ENCODE measurements at places on chromosomes 4 and X.

- DNase-seq, result no peak
Observed at GRCh38 chrX:34371754-34372153, 239.6 kb upstream of the FAM47A start.

- no peak for DNase-seq
Observed at GRCh38 chr4:150952167-150952845, 62.8 kb downstream of the LRBA start.

GRCh38 chr4:150252741-150253140, 174.5 kb downstream of the DCLK2 start:
- DNase-seq, result no peak

GRCh38 chr4:127783955-127784770, 2.0 kb downstream of the HSPA4L start:
- DNase-seq, result no peak

DNA sequence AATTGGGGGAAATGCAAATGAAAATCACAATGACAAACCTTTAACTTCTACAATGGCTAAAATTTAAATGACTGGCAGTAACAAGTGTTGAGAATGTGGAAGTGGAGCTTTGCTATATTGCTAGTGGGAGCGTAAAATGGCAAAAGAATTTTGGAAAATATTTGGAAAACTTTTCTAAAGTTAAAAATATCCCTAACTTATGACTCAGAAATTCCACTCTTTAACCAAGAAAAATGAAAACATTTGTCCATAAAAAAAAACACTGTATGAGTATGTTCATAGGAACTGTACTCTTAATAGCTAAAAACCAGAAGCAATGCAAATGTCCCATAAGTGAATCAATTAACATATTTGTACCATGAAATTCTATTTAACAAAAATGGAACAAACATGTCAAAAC, 3.6 kb downstream of the TBCK start:
- DNase-seq, result no peak

DNA sequence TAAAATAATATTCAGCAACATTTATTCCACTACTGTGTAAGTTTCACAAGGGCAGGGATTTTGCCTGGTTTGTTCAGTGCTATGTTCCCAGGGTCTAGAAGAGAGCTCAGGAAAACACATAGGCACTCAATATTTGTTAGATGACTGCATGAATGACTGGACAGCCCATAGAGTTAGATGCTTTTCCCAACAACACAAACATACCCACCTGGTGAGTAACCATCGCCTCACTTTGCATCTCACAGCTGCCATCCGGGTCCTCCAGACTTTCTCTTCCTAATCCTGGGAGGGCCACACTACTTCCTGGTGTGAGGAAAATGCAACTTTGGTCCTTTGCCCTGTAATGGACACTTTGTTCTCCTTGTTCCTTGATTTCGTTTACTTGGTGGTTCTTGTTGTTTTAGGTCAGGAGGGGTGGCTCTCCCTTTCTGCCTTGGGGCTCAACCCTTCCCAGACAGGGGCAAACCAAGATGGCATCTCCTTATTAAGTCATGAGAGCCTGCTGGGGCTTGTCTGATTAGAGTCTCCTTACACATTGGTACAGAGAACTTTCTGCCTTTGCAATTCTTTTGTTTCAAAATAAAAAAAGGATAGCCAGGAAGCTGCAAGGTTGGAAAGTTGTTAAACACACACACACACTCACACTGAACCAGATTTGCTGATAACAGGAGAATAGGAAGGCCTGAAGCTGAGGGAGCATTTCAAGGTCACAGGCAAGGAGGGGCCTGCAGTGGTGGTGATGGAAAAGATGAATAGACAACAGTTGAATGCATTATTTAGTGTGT, 190.6 kb downstream of the MID1IP1 start:
- no peak for DNase-seq

DNA sequence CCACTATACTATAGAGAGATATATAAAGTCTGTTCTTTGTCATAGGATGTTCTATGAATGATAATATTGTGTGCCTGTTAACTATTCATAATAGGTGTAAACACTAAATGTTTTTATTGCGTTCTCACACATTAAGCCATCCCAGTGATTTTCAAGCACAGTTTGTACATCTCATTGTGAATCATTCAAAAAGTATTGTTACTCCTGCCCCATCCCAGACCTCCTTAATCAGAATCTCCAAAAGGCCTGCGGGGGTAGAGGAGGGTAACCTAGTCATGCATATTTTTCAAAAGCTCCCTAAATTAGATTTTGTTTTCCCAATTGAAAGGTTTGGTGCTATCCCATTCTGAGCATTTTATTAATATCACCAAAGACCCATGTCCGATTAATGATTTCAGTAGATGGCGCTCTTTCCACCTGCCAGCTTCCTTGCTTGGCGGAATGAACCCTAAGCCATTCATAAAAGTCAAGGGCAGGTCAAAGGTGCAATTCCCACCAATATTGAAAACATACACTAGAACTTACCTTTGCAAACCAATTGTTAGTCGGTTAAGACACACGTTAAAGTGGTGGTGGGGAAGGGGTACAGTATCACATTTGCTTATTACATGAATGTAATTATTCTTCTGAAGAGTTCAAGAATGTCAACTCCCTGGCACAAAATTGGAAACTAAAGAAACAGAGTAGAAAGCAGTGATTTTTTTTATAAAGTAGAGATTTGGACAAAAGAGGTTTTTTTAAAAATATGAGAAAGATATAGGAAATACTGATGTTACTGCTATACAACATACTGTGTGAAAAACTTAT, 5.8 kb upstream of the TET2 start:
- peak; percentile 41 for DNase-seq

DNA sequence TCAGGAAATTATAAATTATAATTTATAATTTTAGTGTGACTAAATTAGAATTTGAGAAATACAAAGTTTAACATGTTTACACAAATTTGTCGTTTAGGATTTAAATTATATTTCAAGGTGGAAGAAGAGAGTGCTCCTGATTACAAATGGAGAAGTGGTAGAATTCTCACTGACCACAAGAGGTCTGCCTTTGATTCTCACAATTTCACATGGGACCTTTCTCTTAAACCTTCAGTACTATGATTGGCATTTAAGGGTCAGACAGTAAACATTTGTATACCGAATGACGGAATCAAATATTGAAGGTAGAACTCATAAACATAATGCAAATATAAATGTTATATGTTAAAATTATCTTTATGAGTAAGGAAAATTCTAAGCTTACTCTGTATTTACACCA, 171.7 kb downstream of the SLIT2 start:
- peak; percentile 9 for DNase-seq

DNA sequence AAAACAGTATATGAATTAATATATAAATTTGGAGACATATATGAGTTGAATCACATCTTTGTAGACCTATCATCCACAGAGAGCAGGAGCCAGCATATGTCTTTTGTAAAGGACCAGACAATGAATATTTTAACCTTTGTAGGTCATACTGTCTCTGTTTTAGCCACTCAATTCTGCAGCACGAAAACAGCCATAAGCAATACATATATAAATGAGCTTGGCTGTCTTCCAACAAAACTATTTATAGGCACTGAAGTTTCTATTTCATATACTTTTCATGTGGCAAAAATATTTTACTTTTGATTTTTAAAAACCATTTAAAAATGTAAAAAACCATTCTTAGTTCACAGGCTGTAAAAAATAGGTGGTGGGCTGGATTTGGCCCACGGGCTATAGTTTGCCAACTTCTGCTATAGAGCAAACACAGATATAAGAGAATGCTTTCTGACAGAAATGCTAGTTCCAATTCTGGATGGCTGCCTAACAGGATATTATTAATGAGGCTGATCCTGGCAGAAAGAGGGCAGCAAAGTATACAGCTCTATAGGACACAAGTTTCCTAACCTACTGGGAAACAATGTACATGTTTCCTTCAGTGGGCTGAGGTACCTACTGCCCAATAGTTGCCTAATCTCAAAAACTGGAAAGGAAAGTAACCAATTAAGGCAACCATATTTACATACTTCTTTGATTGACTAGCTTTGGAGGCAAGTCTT, 58.1 kb upstream of the UCP1 start:
- no peak for DNase-seq

GRCh38 chr4:96093057-96093456, 253.2 kb downstream of the PDHA2 start:
- DNase-seq, result no peak

- DNase-seq, result no peak
Observed at GRCh38 chr4:121690001-121690400, 6.8 kb downstream of the ANXA5 start.

- no peak for DNase-seq
Observed at GRCh38 chr4:108117418-108118182, 51.1 kb downstream of the LEF1 start.

DNA sequence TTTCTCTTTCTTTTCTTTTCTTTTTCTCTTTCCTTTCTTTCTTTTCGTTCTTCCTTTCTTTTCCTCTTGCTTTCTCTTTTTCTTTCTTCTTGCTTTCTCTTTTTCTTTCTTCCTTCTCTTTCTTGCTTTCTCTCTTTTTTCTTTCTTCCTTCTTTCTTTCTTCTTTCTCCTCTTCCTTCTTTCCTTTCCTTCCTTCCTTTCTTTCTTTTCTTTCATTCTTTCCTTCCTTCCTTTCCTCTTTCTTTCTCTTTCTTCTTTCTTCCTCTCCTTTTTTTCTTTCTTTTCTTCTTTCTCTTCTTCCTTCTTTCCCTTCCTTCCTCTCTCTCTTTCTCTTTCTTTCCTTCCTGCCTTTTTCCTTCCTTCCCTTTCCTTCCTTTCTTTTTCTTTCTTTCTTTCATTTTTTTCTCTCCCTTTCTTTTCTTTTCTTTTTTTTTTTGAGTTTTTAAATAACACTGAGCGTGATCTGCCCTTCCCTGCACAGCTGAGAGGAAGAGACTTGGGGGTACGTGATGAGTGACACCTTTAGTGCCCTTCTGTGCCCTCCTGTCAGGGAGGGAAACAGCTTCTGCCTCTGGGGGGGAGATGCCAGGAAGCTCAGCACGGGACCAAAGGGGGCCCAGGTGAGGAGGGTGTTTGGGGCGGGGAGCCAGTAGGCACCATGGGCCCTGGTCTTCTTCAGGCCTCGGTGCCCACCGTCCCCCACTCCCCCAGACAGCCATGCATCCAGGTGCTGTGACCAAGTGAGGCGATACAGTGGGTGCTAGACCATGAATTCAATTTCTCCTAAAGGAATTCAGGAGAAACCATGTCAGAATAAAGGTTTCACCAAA, 36.6 kb upstream of the CDKN2AIP start:
- DNase-seq, result no peak

DNA sequence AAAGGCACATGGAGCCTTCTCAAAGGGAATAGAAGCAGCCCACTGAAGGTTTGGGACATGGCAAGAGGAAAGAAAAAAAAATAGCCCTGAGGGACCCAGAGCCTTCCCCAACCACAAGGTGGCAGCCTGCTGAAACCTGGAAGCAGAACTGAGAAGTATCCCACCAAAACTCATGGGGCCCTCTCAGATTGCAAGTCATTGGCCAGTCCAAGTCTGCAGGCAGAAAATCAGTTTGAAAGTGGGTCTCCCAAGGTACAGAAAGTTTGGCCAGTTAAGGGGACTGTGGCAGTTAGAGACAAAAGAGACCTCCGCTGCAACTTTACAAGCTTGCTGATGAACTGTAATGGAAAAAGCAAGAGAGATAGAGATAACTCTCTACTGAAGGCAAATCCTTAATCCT, 155.8 kb downstream of the ANTXR2 start:
- peak; percentile 49 for DNase-seq

Measured in T47D (cell line).